T-helper 1 cell (primary cell): ENCODE measurements at places on chromosomes 13 and 19.
A peak's percentile ranks its signal among the peaks of the same experiment; 100 is the strongest.

DNA sequence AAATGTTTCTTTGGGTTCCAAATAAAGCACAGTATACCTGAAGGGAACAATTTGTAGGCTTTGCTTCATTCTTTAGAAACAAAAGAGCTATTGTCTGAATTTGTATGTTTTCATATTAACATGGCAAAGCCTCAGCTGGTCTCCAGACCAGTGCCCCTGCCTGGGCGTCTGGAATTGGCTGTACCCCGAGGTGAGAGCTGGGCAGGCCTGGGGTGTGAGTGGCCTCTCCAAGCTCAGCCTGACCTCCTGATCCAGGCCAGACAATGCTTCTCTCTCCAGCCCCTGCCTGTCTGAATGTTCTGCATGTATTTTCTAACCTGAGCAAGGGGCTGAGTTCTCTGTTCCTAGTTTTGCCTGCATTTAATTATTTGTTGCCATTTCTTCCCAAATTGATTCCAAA lies 66.3 kb upstream of the MCF2L start:
- no peak for DNase-seq

DNA sequence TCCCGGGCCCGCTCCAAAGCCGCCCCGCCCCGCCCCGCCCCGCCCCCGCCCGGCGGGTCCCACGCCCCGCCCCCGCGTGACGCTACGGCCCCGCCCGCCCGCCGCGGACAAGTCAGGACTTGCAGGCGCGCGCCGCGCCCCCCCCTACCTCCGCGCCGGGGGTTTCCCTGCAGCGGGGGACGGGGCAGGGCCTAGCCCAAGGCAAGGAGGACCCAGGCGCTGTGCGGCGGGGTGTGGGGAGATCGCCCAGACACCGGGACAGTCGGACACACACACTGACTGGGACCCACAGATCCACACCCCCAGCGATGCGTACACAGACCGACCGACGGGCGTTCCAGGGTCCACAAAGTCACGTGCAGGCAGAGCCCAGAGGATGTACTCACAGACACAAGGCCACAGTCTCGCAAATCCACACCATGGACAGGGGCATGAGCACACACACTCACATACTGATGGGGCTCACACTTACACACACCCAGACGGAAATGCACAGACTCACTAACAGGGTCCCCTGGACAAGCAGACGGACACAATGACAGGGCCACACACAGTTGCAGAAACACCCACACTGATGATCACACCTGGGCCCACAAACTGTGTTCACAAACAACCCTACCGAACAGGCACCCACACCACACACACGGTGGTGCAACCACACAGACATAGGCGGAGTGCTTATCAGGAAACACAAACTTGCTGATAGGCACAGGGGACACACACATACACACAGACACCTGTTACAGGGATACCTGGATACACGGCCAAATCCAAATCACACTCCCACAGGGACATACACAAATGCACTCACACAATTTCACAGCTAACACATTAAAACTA lies 436 bp upstream of the BBC3 start:
- peak; percentile 92 for DNase-seq

GRCh38 chr13:60369242-60369641 lies 27.8 kb upstream of the TDRD3 start:
- no peak for DNase-seq

- DNase-seq: no peak
These were observed 497.1 kb downstream of the DCT start for GRCh38 chr13:93982179-93982918.

GRCh38 chr19:46596008-46596407 lies 5.1 kb upstream of the CALM3 start:
- DNase-seq: no peak

DNA sequence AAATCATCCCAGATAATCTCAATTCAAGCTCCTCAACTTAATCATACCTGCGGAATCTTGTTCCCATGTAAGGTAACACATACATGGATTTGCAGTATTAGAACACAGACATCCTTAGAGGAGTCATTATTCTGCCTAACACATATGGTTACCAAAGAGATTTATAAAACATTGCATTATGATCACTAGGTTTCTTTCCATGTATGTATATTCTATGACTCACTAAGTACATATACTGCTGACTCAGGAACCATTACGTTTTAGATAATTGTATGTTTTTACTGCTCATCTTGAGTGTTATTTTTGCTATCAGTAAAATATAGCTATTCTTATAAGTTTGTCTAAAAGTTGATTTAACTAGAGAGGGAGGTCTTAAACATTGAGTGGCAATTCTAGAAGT lies 182.9 kb downstream of the SLITRK6 start:
- DNase-seq: no peak

DNA sequence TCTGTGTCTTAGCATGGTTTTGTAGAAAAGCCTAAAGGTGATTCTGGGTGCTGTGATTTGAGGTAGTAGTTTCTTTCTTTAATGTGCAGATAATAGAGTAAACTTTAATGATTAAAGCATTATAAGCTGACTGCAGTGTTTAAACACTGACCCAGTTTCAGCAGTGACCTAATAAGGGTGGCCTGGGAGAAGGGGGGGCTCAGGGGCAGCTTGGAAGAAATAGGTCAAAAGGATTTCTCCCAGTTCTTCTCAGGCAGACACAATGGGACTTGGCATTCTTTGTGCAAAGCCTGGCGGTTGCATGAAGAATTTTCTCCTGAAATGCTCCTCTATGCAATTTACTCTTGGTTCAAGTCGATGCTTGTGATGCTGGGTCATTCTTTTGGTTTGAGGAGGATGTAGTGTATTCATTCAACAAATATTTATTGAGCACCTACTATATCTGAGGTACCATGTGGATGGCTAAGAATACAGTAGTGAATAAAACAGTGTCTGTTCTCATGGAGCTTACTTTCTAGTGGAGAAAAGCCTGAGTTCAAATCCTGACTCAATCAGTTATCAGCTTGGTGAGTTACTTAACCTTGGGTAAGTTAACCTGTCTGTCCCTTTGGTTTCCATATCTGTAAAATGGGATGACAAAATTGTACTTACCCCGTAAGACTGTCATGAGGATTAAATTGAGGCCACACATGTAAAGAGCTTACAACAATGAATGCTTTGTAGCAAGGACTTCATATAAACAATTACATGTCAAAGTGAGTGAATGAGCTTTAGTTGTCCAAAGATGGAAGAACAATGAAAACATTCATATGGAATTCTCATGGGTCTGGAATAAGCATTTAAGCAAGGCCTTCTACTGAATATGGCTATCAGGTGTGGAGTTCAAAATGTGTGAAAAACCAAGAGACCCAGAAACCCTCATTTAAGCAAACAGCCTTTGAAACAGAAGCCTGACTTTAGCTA lies 210.2 kb downstream of the KCNRG start:
- DNase-seq: no peak

GRCh38 chr19:51811344-51811743 lies 16.4 kb downstream of the FPR3 start:
- no peak for DNase-seq

GRCh38 chr19:41206926-41207750 lies 11.9 kb upstream of the AXL start:
- no peak for DNase-seq

GRCh38 chr19:4361152-4362046 lies 18.0 kb downstream of the MPND start:
- DNase-seq: no peak

DNA sequence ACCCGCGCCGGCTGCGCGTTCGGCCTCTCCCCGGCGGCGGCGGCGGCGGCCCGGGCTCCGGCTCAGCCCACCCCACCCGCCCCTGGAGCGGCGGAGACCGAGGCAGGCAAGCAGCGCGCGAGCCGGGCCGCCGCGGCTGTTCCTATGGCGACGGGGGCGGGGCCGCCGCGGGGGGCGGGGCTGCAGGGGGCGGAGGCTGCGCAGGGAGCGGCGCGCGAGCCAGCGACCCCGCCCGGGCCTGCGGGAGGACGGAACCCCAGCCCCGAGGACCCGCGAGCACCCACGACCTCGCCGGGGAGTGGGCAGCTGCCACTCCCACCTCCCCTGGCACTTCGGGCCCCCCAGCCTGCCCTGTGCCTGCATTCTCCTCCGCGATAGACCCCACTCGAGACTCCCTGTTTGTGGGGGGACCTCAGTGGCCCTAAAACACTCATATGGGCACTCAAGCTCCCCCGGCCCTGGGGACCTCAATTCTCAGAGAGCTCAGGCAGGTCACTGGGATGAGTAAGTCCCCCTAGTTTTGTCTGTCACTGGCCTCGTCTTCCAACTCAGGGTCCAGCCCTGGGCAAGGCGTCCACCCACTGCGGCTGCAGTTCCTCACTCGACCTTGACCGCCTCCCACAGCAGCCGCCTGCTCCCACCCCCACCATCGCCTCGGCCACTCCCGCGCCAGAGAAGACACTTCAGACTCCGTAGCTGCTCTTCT lies at the start of gene CTXN1:
TSS of gene CTXN1 (minus strand) at position 115 of the 706 bp plus-strand sequence. CDS start 597 bp downstream, outside the sequence.
- peak; percentile 74 for DNase-seq

- DNase-seq: no peak
These were observed 83.1 kb downstream of the TNFSF13B start for GRCh38 chr13:108352599-108352998.

GRCh38 chr19:5897189-5897969 lies 6.2 kb downstream of the NDUFA11 start:
- no peak for DNase-seq

DNA sequence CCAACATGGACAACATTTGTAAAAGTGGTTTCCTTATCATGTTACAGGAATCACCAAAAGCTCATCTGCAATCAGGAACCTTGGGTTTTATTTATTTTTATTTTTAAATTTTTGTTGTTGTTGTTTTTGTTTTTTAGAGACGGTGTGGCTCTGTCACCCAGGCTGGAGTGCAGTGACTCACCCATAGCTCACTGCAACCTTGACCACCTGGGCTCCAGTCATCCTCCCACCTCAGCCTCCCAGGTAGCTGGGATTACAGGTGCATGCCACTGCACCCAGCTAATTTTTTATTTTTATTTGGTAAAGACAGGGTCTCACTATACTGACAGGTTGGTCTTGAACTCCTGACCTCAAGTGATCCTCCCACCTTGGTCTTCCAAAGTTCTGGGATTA lies 13.6 kb upstream of the SERP2 start:
- no peak for DNase-seq

- no peak for DNase-seq
These were observed 24.8 kb upstream of the ZNF254 start for GRCh38 chr19:24062190-24062589.

DNA sequence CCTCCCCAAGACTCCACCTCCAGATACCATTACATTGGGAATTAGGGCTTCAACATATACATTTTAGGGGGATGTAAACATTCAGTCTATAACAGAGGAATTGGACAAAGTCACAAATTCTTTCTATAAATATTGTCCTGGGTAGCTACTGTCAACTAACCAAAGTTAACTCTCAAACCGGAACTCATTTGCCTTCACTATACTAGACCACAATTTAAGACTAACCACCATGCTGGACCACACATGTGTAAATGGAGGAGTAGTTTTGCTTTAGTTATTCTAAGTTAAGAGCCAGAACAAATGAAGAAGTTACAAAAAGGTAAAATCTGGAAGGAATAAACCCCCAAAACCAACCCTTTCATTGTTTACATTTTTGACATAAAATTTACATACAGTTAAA lies 222.8 kb downstream of the NDFIP2 start:
- no peak for DNase-seq

DNA sequence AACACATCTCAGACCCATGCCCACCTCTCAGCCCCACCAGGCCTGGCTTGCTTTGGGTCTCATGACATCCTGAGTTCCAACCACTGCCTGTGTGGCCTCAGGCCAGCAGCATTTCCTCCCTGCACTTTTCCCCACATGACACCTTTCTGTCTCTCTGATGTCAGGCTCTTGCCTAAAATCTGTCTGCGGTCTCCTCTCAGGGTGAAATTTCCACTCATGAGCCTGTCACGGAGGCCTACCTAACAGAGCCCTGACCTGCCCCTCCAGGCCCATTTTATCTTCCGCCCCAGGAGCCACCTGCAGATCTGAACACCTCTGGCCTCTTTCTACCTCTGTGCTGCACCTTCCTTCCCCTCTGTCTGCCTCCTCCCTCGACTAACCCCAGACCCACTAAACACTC lies 93.5 kb downstream of the ZDHHC20 start:
- DNase-seq: no peak

DNA sequence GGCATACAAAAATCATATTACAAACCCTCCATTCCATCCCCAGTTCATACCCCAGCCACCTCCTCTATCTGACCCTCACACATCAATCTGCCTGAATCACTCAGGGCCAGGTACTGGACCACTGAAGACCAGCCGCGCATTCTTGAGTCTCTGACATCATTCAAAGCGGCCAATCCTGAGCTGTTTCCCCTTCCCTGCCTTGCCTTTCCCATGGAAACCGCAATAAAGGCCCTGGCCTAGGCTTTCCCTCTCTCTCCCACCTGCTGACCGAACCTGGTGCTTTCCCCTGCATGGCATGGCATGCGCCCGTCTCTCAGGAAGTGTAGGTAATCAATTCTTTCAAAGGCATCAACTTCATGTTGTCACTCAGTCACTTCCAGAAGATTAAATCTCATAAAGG lies 17.7 kb upstream of the HIF3A start:
- no peak for DNase-seq

DNA sequence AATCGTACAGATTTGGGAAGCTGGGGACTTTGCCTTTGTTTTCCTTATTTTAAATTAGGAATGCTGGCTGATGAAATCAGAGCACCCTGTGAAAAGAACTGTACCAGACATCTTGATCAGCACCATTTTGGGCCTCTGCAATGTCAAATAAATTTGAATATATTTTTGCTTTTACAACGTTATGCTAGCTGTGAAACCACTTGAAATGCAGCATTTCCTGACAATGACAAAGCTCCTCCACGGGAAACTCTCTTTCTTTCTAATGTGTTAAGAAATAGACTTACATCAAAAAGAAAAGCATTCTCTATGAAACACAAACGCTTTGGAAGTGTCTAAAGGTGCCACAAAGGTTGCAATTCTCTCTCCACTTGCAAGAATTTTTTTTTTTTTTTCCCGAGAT lies 47.1 kb upstream of the MAP3K10 start:
- no peak for DNase-seq

- no peak for DNase-seq
These were observed 37.5 kb upstream of the SACS start for GRCh38 chr13:23470790-23471614.

DNA sequence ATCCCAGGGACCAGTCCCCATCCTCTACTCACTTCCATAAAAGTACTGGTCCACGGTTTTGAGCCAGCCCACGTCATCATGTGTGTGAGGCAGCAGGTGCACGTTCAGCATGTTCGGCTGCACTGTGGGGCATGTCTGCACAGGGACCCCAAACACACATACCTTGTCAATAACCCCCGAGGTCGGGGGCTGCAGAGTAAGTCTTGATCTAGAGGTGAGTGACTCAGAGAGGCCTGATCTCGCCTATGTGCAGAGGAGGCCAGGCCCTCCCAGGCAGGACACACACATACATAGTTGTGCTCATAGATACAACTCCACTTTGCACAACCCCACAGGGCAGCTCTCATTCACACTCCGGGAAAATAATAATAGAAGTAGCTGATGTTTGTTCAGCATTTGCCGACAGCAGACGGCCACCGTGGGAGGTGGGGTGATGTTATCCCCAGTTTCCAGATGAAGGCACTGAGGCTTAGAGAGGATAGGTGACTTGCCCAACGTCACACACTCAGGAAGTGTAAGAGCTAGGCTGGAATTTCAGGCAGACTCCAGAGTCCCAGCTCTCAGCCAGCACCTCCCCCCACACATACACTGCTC lies 774 bp downstream of the MAN2B1 start:
- DNase-seq: no peak

- DNase-seq: no peak
These were observed 62.7 kb downstream of the F2RL3 start for GRCh38 chr19:16951529-16951928.

- DNase-seq: no peak
These were observed 114.6 kb downstream of the KDM4B start for GRCh38 chr19:5083547-5083965.
